ENCODE measurements at places on chromosomes 3 and 15. TPM values are rescaled to one million over a fixed set of nuclear protein-coding genes. Genes with fewer than 3 reads are reported as not detected.

The SENP8 gene
- 0.63 TPM for total RNA-seq

DNA sequence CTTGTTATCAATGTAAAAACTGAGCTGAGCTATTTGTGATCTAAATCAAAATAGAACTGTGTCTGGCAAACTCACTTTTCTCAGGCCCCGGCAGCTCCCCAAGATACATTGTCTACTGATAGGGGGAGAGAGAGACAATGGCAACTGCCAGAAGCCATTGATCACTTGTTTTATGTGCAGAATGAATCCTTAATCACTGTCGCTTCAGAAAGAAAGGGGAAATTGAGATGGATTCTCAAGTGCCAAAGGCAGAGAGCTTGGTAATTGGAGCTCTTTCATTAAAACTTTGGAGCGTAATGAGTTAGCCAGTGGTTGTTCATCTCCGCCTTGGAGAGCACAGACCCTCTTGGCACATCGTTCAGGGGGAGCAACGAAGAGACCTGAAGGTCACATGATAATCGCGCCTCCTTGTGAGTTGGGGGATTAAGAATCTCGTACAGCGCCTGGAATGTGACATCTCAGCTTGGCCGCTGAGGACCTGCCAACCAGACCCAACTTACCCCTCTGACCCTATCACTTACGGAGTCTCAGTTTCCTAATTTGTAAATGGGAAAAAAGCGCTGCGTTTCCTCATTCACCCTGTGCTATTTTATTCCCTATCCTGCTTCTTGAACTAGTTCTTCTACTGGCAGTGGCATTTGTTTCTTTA lies 252.8 kb downstream of the VPS13C start:
- no peak for DNase-seq

The TMF1 gene
- 41.8 TPM for total RNA-seq

The IRAK2 gene
- 23.8 TPM for total RNA-seq

GRCh38 chr15:100686021-100686724 lies 83.8 kb downstream of the ASB7 start:
- DNase-seq, result no peak

- DNase-seq, result no peak
These were observed 36.4 kb downstream of the HAPLN3 start for GRCh38 chr15:88858934-88859333.

DNA sequence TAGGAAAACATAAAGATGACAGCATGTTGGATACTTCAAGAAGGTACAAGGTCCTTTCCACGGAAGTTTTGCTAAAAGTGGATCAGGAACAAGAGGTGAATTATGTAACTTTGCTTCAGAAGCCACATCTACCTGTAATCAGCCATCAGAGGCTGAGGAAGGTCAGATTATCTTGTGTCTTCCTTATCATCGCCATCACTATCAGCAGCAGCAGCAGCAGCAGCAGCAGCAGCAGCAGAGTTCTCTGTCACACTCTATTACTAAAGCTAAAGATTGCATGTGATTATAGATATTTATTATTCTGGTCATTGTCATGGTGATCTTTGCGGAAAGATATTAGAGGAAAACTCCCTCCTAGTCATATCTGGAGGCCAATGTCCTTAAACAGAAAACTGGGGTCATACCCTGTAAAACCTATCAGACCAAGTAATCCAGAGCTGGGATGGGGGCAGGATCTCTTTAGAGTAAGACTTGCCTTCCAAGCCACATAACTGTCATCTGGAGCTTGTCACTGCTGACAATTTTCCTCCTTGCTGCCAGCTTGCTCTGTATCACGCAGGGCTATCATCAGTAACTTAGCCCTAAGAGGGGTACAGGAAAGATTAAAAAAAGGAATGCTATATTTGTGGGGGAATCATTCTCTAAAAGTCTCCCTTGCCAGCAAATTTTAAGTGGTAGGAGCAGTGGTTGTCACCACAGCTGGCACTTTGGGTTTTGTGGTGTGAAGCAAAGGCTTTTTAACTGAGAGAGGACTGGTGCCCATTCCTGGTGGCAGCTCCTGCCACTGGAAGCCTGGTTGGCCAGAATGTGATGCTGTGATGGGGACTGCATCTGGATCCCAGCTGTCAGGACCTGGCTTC lies 130.9 kb upstream of the RASGRP1 start:
- DNase-seq, result no peak

- DNase-seq, result no peak
These were observed 47.6 kb downstream of the SLMAP start for GRCh38 chr3:57803647-57804081.

GRCh38 chr3:52250122-52250521 lies 4.6 kb downstream of the PPM1M start:
- no peak for DNase-seq

- no peak for DNase-seq
These were observed 241.1 kb downstream of the ZNF621 start for GRCh38 chr3:40765884-40766283.

The ANKUB1 gene
- not detected for total RNA-seq

- DNase-seq, result no peak
These were observed 10.0 kb downstream of the ANKDD1A start for GRCh38 chr15:64921711-64922110.

The MYRIP gene
- total RNA-seq, result 2.7 TPM

The HYKK gene
- total RNA-seq, result 3.8 TPM

The DUOX1 gene
- 2.0 TPM for total RNA-seq

The TAGLN3 gene
- total RNA-seq, result not detected

The HAPLN3 gene
- total RNA-seq, result 44.8 TPM

DNA sequence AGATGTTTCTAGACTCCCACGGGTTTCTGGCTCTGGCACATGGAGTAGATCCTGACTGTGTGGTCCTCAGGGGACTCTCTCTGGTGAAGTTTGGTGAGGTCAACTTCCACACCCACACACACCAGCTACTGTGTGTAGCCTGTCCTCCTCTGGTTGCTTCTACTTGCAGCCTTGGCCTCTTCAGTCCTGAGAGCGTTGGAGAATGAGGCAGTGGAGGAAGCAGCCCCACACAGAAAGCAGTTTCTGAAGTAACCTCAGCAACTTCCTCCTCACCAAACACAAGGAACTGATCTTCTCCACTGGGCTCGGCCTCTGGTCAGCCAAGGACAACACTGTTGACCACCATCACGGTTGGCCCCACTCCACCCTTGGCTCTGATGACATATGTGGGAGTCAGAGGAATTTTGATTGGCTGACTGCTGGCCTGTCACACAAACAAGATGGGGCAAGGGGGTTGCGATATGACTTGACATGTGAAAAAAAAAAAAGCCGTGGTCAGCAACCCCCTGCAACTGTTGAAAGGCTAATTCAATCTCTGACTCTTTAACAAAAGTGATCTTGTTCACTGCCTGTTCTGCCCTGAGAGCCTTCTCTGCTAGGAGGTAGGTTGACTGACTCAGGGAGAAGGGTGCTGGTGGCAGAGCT lies 19.6 kb downstream of the CD86 start:
- DNase-seq, result no peak

DNA sequence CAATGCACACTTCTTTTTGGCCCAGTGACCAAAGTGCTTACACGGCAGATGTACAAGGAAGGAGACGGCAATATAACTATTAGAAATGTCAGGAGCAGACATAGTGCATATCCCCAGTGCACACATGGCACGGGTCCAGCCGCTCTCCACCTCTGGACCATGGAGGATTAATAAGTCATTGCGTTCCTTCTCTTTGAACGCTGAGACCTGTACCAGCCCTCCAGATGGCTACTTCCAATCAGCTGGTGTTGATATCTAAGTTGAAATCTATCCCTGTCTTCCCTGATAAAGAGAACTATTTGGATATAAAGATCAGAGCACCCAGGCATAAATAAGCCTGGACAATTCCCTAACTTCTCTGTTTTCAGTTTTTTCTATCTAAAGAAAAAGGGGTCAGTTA lies 212.5 kb downstream of the CADPS start:
- no peak for DNase-seq

GRCh38 chr15:94607176-94607654 lies 375.9 kb downstream of the MCTP2 start:
- no peak for DNase-seq

DNA sequence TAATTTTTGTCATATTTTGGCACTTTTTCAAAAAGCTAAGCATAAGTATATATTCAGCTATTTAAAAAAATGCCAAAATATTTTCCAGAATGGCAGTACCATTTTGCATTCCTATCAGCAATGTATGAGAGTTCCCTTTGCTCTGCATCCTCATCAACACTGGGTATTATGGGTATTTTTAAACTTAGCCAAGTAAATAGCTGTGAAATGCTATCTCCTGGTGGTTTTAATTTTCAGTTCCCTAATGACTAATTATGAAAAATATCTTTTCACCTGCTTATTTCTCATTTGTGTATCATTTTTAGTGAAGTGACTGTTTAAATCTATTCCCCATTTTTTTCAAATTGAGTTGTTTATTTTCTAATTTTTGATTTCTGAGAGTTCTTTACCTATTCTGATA lies 199.7 kb upstream of the NECTIN3 start:
- no peak for DNase-seq

The IL16 gene
- total RNA-seq, result 42.7 TPM
